RCC 7860 (cell line): ENCODE measurements at places on chromosomes 2 and 18.
A peak's percentile ranks its signal among the peaks of the same experiment; 100 is the strongest.

DNA sequence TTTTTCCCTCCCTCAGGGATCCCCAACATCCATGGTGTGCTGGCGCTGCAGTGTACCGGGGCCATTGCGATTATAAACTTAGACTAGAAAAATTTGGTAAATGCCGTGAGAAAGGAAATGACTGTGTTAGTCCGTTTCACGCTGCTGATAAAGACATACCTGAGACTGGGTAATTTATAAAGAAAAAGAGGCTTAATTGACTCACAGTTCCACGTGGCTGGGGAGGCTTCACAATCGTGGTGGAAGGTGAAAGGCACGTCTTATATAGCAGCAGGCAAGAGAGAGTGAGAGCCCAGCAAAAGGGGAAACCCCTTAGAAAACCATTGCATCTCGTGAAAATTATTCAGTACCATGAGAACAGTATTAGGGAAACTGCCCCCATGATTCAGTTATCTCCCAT is 44.3 kb downstream of the NTSR2 start:
- no peak for DNase-seq

DNA sequence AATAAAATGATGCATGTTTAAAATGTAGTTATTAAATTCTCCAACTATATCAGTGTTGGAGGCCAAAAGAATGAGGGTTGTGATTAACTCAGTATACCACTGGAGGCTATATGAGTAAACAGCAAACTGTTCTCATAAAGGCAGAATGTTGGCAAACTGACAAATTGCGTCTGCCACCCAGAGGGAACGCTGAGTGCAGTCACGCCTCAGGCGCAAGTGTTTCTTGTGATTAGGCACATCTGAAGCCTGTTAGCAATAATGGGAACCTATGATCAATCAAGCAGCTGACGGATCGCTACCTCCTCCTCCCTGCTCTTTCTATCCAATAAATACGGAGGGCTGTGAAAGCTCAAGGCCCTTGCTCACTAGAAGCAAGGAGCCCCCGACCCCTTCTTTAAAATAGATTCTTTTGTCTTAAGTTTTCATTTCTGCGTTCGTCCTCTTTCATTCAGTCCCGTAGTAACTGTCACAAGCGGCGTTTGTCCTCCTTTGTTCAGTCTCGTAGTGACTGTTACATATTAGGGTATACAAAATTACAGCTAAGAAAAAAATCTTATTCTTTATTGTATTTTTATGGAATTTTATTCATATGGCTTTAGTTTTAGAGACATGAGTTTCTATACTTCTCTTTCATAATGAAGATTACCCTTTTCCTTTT is 16.3 kb upstream of the RMND5A start:
- no peak for DNase-seq

DNA sequence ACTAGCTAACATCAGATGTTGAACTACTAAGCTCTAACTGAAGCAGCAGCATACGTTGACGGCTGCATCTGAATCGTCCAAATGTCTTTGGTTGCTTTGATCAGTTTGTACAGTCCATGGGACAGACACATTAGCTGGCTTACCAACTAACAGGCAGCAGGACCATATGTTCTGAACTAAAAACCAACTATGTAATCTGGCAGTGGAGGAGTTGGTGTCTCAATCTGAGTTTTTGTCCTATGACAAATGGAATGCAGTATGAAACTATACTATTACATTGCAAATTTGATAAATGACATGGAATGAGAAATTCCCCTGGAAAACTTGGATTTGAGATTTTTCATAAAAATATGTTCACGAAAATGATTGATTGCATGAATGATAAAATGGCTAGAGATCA is 79.5 kb downstream of the EPHA4 start:
- DNase-seq, result no peak

DNA sequence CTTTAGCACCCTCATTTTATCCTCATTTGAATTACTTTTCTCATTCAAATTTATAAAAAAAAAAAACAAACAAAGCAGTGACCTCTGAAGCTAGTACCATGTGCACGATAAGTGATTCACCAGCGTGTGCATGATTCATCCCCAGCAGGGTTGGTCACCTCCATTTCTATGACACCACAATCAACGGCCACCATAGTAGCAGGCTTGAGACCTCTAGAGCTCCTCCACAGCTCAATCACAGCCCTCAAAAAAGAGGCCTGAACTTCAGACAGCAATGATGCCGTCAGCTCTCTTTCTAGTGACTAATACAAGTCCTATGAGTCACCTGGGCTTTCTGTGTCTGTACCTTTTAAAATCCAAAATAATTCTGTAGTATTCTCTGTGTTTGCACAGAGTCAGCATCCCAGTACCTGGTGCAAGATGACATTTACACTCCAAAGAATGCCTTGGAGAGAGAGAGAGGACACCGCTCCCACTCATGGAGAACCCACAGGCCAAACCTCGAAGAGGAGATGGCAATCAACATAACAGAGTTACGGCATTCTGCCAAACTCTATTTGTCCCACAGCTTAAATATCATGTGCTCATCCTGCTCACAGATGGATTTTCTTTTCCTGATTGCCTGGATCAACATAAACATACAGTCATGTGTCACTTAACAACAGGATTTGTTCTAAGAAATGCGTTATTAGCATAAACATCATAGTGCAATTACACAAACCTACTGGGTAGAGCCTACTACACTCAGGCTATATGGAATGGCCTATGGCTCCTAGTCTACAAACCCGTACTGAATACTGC is 58.7 kb downstream of the L3MBTL4 start:
- peak; percentile 91 for DNase-seq

DNA sequence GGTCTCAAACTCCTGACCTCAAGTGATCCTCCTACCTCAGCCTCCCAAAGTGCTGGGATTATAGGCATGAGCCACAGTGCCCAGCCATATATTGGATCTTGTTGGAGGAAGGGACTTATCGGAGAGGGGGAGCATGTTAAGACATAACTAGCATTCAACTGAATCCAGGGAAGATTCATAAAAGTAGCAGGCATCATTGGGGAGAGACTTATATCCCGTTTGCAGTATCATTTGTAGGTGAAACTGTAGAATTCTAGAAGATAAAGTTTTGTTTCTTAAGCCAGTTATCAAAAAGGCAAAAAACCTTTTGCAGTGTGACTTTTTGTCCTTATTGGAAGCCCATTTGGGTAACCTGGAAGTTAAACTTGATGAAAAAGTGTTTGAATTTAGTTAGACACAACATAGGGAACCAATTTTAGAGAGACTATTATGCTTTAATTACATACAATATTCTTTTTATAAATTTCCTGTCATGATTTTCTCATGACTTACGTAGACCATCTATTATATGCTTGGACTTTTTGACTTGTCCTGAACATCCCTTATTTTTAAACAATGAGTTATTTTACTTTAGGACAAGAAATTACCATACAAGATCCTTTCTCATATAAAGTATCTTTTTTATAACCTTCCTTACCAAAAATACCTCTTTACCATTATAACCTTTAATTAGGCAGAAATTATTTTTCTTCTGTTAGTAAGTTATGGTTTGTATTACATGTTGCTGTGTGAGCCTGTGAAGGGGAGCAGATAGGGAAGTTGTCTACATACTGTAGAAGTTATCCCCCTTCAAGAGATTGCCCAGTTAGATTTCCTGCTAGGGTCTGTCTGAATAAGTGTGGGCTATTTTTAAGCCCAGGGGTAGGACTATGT is 20.3 kb downstream of the RAB3GAP1 start:
- DNase-seq, result peak; percentile 29

GRCh38 chr2:227846831-227847230 is 24.6 kb upstream of the DAW1 start:
- DNase-seq, result no peak

- peak; percentile 23 for DNase-seq
Measured at GRCh38 chr18:45626330-45627203, 11.3 kb downstream of the SLC14A2 start.

DNA sequence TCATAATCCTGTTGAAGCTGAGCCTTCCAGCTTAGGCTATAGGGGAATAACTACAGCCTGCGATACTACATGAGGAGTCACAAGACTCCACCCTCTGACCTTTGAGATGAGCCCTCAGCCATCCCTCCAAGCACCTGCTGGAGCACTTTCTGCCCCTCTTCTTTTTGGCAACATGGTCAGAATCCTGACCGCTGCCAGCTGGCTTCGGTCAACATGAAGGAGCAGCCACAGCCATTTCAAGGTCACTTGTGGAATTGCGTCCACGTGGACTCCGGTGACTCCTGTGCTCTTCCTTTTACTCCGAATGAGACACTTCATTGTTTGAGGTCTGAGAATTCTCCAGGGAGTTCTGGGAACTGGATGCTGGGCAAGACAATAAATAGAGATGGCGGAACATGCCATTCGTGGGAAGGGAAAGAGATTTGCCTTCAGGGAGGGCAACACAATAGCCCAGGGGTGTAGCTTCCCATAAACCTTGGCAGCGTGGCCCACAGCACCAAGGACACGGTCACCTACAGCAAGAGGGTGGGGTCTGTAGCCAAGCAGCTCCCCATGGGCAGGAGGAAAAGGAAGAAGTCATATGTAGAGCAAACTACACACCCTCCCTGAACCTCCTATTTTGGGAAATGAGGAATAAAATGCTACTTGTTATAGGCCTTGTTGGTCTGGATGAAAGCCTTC is 73.3 kb upstream of the PPP1CB start:
- DNase-seq, result no peak

GRCh38 chr2:103815731-103816130 is 1038.2 kb upstream of the POU3F3 start:
- no peak for DNase-seq

DNA sequence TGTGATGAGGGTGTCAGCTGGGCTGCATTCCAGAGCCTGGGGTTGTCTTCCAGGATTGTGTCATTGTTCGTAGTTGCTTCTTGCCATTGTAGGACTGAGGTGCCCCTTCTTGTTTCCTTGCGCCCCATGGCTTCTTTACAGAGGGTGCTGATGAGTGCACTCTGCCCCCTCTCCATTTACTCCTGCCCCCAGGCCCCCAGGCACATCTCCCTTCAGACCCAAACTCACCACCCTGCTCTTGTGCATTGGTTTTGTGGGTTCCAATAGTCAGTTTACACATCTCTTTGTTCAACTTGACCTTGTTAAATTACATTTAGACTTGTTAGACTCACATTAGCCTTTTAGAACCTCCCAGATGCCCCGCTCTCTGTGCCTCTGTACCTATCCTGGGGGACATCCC is 33.1 kb downstream of the HJURP start:
- DNase-seq, result no peak

DNA sequence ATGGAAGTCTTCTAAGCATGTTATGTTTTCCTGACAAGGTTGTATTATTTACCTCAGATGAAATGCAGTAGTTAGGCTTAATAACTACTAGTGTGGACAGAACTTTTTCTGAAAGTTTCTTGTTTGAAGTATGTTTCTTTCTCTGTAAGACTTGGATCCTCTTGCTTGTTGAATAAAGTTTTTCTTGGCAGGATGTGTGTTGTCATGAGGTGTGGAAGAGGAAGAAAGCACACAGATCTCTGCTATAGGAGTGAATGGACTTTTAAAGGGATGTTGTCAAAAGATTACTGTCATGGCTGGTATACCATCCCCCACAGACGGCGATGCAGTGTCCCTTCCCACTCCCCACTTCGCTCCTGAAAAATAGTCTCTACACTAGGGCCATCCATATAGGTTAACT is 2.6 kb downstream of the CAB39 start:
- no peak for DNase-seq

DNA sequence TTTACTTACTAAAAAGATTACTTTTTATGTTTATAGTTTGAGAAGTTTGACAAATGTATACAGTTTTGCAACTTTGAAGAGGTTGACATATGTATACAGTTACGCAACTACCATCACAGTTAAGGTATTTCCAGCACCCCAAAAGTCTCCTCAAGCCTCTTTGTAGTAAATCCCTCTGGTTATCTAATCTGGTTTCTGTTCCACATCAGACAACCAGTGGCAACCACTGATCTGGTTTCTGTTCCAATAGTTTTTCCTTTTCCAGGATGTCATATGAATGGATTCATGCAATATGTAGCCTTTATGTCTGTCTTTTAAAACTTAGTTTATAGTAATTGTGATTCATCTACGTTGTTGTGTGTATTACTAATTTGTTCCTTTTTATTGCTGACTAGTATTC is 23.5 kb downstream of the IFIH1 start:
- DNase-seq, result no peak

GRCh38 chr2:190578158-190579057 is 43.9 kb upstream of the NEMP2 start:
- DNase-seq, result no peak

GRCh38 chr2:40352041-40352702 is 99.7 kb downstream of the SLC8A1 start:
- DNase-seq, result no peak

DNA sequence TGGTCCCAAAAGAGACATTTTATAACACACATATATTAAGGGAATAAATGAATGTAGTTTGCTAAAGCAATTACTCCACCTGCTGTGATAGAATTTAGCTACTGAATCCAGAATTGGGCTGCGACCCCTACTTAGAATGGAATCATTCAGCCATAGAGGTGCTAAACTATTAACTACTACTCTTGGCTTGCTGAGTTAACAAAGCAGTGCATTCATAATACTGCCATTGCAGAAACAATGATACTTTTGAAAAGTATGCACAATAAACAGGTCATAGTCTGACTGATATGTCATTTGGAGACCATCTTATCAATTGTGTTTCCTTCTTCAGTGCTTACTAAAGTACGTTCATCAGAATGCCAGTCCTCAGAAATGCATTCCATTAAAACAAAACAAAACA is 273.6 kb downstream of the PIEZO2 start:
- no peak for DNase-seq

DNA sequence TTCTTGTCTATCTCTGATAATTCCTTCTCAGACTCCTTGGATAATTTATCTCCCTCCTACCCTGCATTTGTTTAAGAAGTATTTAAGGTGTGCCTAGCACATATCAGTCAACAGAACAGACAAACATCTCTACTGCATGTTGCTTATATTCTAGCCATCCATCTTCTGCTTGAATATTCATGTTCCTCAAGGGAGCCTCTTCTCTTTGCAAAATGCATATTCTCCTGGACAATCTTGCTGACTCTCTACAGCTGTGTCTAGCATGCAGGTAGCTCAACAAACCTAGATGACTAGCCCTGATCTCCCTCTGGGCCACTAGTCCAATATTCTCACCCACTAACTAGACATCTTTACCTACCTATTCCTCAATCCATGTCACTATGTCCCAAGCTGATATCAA is 70.0 kb downstream of the AP1S3 start:
- no peak for DNase-seq

DNA sequence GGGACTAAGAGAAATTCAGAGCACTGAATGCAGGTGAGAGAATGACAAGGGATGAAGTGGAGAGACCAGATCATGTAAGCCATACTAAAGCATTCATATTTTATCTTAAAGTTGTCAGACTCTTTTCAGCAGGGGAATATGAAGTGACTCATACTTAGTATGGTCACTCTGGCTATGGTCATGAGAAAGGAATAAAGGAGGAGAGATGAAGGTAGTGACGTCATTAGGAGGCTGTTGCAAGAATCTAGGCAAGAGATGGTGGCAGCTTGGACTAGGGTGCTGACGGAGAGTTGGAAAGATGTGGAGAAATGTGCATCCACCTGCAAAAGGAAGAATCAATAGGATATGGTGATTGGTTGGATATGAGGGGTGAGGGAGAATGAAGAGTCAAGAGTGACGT is 203.2 kb upstream of the ACVR2A start:
- DNase-seq, result no peak

- DNase-seq, result peak; percentile 30
Measured at GRCh38 chr18:76493213-76494161, 1.6 kb downstream of the ZNF516 start.

GRCh38 chr2:230267556-230267955 is 42.0 kb downstream of the SP140 start:
- DNase-seq, result no peak
